ENCODE measurements at places on chromosomes 2 and 18.

DNA sequence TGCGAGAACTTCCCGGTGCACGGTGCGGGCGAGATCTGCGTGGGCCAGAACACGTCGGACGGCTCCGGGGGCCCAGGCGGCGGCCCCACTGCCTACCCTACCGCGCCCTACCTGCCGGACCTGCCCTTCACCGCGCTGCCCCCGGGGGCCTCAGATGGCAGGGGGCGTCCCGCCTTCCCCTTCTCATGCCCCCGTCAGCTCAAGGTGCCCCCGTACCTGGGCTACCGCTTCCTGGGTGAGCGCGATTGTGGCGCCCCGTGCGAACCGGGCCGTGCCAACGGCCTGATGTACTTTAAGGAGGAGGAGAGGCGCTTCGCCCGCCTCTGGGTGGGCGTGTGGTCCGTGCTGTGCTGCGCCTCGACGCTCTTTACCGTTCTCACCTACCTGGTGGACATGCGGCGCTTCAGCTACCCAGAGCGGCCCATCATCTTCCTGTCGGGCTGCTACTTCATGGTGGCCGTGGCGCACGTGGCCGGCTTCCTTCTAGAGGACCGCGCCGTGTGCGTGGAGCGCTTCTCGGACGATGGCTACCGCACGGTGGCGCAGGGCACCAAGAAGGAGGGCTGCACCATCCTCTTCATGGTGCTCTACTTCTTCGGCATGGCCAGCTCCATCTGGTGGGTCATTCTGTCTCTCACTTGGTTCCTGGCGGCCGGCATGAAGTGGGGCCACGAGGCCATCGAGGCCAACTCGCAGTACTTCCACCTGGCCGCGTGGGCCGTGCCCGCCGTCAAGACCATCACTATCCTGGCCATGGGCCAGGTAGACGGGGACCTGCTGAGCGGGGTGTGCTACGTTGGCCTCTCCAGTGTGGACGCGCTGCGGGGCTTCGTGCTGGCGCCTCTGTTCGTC is 1.7 kb downstream of the FZD7 start:
- DNase-seq = no peak

- DNase-seq = peak; percentile 1
These were observed 285.6 kb downstream of the THSD7B start for GRCh38 chr2:137050949-137051348.

DNA sequence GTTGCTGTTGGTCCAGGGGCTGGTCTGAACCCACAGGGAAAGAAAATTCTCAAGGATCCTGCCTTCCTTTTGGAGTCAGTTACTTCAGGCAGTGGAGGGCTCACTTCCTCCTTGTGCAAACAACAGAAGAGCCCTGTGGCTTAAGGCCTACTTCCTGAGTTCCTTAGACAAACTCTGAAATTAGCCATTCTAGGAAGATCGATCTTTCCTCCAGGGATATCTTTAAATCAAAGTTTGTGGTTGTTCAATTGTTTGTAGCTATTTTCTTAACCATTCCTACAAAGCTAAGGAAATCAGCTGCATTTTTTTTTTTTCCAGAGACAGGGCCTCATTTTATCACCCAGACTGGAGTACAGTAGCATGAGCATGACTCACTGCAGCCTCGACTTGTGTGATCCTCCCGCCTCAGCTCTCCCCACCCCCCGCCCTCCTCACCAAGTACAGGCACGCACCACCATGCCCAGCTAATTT is 156.0 kb downstream of the TANC1 start:
- DNase-seq = peak; percentile 81

DNA sequence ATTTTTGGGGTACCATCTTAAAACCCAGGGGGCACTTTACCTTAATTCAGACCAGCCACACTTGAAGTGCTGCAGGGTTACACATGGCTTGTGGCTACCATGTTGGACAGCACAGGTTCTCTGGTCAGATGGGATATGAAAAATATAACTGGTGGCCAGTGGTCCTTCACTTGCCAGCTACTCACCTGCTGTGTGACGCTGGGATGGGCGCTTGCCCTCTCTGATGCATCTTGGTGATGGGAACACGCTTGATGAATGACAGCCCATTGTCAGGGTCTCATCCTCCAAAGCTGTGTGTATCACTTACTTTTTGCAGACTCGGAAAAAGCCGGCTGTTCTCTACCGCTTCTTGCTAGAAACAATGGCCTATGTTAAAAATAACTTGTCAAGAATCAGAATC is 22.5 kb downstream of the HJURP start:
- DNase-seq = no peak

GRCh38 chr2:174914853-174915760 is 90.1 kb downstream of the CHN1 start:
- DNase-seq = no peak
